Fibroblast of gingiva (primary cell): ENCODE measurements at places on chromosomes 1 and 21.
A peak's percentile ranks its signal among the peaks of the same experiment; 100 is the strongest.

DNA sequence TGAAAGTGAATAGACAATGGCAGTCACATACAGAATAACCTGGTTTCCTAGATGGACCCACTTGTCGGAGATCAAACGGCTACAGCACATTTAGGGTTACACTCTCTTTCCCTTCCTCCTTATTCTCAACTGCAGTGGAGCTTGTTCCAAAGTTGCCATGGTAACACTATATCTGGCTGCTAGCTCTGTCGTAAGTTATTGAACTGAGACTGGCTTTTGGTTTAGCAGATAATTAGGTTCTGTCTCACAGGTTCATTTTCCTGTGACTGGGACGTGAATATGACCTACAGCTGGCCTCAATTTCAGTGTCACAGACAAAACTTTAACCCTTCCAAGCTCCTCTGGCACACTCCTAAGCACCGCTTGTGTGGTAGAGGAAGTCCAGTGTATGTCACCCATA lies 875.8 kb downstream of the USP25 start:
- DNase-seq, result peak; percentile 8

GRCh38 chr21:41227357-41228005 lies 59.5 kb downstream of the BACE2 start:
- DNase-seq, result no peak

DNA sequence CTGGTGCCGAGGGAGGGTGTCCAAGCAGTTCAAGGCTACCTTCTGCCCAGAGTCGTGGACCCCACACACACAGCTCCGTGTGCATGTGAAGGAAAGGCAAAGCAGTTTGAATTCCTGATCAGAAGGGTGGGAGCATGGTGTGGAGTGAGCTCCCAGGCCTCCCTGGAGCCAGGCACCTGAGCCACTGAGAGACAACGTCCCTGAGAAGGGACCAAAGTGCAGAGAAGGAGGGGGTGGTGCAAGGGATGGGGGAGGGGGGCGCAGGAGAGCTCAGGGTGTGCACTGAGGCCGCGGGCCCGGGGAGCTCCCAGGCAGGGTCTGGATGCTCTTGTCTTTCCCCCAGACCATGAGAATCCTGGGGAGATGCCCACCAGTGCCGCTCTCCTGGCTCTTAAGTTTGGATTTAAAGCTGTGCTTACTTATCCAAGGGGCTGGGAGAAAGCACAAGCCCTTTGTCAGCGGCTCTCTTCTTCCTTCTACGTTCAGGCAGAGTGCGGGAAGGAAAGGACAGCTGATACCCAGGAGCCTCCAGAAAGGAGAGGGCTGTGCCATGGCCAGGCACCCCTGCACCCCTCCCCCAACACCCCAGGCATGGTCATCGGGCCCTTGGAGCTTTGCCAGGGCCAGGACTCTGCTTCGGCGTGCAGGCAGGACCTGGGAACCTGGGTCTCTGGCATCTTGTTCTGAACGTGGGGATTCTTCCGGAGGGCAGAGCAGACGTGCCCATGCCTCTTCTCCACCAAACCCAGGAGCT lies 24.1 kb downstream of the ACTA1 start:
- DNase-seq, result no peak

- DNase-seq, result no peak
These were observed at the start of gene CDK18 for GRCh38 chr1:205504311-205505075. Gene CDK18 (plus strand): TSS chr1:205504669. CDS start chr1:205523168, 18,499 bp downstream.

- no peak for DNase-seq
These were observed 5.3 kb upstream of the FAM78B start for GRCh38 chr1:166172106-166172505.

DNA sequence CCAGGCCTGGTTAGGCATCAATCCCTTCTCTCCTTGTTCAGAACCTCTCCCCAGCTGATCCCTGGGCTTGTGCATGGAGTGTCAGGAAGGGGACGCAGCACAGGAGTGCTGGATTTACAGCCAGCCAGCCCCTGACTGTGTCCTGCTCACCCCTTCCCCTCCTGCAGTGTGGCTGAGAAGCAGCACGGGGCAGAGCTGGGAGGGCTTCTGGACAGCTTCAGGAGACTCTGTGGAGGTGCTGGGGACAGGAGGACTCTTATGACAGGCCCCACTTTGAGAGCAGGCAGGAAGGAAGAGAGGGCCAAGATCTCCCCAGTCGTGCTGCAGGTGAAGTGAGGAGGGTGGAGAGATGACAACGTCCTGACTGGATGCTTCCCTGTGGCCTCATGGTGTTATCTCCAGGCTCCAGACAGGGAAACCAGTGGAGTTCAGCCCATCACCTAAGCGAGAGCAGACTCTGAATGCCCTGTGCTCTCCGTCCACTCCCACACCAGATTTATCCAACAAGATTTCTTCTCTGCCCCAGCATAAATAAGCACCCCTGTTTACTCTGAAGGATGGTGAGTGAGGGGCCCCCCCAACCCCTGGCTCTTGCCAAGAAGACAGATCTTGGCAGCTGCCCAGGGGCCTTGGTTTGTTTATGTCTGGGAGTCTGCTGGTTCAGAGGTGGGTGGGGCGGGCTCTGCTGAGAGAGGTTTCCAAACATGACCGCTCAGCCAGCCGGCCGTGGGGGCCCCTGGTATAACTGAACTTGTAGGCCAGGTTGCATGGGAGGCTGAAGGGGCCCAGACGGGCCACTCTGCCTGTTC lies 21.3 kb downstream of the TMCC2 start:
- DNase-seq, result no peak
